ENCODE measurements at places on chromosomes 1 and 21. TPM values are rescaled to one million over a fixed set of nuclear protein-coding genes. Genes with fewer than 3 reads are reported as not detected.
A peak's percentile ranks its signal among the peaks of the same experiment; 100 is the strongest.

DNA sequence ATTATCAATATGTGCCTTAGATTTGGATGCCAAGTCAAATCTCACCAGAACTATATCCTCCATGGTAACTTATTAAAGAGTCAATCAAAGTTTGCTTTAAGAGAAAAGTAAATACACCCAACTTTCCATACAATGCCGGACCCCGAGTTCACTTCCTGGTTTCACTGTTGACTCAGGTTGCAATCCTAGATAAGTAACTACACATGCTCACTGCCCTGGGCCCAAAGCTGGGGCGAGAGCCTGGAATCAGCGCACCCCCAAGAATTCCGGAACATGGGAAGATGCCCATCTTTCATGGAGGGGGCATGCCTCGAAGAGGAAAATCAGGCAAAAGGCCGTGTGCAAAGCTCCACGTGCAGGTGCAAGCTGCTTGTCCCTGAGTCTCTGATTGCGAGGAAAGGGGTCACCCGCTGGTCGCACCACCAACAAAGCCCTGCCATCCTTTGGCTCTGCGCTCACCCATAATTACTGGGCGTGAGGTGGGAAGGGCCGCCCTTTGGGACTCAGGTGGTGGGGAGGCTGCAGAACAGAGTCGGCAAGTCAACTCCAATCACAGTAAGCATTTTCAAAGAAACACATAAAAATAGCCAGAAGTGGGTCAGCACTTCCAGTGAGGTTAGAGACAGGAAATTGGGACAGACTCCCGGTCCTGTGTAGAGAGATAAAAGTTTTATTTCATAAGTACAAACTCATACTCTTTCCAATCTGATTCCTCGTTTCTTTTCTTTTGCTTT, 167.7 kb downstream of the TOMM20 start:
- peak; percentile 51 for DNase-seq

GRCh38 chr1:15345705-15346345, 63.9 kb upstream of the EFHD2 start:
- DNase-seq, result no peak

DNA sequence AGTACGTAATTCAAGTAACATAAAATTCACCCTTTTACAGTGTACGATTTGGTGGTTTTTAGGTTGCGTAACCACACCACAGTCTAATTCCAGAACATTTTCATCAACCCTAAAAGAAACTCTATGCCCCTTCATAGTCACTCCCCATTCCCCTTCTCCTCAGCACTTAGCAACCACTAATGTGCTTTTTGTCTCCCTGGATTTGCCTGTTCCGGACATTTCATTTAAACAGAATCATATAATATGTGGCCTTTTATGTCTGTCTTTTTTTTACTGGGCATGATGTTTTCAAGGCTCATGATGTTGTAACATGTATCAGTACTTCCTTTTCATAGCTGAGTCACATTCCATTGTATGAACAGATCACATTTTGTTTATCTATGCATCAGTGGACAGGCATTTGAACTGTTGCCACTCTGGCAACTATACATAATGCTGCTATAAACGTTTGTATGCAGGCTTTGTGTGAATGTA, 20.8 kb downstream of the OBSCN start:
- DNase-seq, result peak; percentile 81

DNA sequence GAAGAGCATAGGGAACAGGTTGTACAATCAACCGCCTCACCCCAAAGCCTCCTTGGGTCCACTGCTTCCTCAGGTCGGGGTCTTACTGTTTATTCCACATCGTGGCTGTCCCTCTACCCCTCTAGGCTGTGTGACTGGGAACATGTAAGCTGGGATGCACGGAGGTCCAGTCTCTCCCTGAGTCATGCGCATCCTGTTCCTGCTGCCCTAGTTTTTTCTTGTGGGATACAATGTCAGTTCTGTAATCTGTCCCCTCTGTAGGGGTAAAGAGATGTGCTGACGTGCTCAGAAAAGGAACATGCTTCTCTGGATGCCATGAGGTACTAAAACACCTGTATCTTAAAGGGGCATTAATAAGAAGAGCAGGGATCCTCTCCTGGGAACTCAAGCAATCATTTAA, 66.2 kb downstream of the SLC45A1 start:
- no peak for DNase-seq

- DNase-seq, result no peak
Measured at GRCh38 chr1:201724766-201725118, 104.2 kb upstream of the IPO9 start.

DNA sequence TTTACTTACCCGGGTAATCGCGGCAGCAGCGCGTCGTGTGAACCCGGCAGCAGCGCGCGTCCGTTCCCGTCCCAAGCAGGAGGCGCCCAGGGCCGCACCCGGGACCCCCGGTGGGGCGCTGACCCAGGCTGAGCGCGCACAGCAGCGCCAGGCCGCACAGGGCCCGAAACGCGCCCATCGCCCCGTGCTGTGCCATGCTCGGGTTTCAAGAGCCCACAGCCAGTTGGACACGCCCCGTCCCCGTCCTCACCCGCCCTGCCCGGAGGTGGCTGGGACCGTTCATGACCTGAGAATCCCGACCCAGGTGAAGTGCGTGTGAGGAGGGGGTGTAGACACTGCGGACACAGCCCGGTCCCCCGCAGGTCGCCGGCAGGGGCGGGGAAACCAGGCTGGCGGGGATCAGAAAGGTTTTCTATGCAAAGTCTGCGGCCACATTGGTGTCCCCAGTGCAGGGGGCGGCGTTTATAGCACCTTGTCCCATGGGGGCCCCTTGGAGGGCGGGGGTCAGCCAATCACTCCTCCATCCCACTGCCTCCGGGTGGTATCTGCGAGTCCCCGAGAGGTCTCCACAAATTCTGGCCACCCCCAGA, at the start of gene TNFRSF18:
Gene TNFRSF18 (minus strand): TSS at position 217 of the 590 bp plus-strand sequence. CDS start 21 bp downstream, at position 196.
- DNase-seq, result no peak

GRCh38 chr1:16091296-16091695, 17.8 kb upstream of the FAM131C start:
- DNase-seq, result no peak

DNA sequence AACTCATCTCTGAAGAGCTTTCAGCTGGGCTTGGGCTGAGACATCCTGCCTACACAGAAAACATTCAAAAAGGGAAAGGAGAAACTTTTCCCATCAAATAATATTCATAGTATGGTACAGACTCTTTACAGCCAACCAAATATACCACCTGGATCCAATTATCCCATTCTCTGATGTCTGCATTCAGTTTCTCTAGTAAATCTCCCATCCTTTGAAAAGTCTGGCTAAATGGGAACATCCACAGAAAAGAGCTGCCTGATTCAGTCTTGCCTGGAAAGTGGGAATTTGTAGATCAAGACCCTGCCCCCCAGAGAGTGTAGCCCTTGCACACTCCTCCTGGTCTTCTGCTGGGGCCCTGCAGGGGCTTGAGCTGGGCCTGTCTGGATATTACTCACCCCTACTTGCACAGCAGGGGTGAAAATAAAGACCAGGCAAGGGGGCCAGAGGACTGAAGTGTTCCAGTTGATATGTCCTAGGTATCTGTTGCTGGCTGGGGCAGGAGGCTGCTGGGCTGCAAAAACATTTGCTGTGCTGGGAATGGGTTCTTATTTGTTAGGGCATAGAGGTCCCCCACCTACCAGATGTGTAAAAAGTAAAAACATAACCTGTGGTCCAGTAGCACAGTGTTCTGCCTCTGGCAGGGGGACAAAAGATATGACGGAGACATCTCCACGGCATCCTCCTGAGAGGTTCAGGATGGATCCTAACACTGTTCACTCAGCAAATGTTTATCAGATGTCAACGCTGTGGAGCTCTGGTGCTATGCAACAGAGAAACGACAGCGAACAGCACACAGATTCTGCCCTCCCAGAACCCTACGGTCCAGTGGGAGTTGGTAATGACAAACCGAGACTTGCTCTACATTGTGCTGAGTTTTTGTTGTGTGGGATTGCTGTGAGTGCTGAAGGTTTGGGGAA, 140.3 kb downstream of the PLXNA2 start:
- no peak for DNase-seq

DNA sequence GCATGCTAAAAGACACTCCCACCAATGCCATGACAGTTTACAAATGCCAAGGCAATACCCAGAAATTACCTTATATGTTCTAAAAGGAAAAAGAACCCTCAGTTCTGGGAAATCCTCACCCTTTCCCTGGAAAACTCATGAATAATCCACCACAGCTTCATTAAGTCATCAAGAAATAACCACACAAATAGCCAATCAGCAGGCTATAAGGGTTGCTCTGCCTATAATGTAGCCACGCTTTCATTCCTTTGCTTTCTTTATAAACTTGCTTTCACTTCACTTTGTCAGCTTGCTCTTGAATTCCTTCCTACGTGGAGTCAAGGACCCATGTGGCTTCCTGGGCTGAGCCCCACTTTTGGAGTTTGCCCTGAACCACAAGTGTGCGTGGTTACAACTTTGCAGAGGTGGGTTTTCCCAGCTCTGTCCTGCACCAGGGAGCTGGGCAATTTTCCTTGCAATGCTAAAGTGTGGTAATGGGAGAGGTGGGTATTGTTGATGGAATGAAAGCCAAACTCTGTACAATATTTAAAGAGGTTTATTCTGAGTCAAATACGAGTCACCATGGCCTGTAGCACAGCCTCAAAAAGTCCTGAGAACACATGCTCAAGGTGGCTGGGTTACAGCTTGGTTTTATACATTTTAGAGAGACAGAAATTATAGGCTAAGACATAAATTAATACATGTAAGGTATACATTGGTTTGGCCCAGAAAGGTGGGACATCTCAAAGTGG, 42.2 kb upstream of the COG2 start:
- no peak for DNase-seq

DNA sequence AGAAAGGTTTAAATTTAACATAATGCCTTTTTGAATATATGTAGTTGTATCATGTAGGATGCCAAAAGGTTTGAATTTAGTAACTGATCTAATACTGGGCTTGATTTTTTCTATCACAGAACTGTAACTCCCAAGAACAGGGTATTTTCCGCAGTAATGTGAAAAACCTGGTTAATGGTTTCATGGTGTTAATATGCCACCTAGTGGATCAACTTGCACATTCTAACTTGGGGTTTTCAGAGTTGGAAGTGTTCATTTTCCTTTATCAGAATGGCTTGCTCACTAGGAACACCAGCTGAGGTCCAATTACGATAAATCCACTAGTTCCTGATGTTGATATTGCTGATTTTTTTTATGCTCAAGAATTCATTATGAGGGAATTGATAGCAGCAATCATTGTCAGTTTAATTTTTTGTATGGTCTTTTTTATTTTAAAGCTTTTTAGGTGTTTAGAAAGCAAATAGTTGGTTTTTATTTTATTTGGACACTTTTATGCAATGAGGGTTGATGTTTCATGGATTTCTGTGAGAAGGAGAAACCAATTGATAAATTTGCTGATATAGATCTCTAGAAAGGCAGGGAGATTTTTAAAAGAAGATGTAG, 157.2 kb downstream of the PLA2G4A start:
- DNase-seq, result peak; percentile 62

- no peak for DNase-seq
Measured at GRCh38 chr1:226370144-226370923, 37.6 kb downstream of the PARP1 start.

- DNase-seq, result peak; percentile 53
Measured at GRCh38 chr1:19892628-19893168, 10.5 kb downstream of the OTUD3 start.

DNA sequence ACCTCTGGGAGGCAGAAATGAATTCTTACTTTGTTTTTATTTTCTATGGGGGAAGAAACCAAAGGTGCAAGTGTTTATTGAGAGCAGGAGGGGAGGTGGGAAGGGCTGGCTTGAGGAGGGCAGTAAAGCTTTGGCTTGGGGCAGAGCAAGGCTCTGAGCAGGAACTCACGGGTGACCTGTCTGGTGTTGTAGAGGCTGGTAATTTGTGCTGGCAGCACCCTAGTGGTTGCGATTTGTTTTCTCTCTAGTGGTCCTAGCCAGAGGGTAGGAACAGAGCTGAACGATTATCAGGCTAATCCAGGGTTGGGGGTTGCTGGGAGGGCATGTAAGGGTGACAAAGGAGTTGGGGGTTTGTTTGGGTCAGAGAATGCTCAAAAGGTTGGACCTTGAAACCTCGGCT, 16.6 kb downstream of the TMCC2 start:
- no peak for DNase-seq

DNA sequence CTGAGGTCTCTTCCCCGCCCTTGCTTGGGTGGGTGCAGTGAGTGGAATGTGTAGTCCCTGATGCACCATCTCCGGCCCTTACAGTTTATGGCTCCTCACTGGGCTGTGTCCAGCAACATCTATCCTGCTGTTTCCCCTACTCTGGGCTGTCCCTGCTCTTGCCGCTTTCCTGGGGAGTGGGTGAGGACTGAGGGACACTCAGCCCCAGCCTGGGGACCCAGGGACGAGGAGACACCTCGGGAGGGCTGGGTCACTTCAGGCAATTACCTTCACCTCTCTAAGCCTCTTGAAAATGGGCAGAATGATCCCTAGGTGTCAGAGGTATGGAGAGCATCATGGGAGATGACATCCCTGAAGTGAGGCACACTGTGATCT, 13.6 kb upstream of the LRP8 start:
- no peak for DNase-seq

GRCh38 chr1:45620588-45621500, 3.0 kb downstream of the CCDC17 start:
- no peak for DNase-seq

GRCh38 chr21:39552856-39553255, 59.9 kb upstream of the B3GALT5 start:
- DNase-seq, result no peak

GRCh38 chr1:201170533-201171062, 16.3 kb upstream of the TMEM9 start:
- DNase-seq, result peak; percentile 90

- no peak for DNase-seq
Measured at GRCh38 chr1:2019172-2019543, at the start of gene GABRD. TSS of gene GABRD (plus strand) at chr1:2019345. CDS start at chr1:2019424, 79 bp downstream.

DNA sequence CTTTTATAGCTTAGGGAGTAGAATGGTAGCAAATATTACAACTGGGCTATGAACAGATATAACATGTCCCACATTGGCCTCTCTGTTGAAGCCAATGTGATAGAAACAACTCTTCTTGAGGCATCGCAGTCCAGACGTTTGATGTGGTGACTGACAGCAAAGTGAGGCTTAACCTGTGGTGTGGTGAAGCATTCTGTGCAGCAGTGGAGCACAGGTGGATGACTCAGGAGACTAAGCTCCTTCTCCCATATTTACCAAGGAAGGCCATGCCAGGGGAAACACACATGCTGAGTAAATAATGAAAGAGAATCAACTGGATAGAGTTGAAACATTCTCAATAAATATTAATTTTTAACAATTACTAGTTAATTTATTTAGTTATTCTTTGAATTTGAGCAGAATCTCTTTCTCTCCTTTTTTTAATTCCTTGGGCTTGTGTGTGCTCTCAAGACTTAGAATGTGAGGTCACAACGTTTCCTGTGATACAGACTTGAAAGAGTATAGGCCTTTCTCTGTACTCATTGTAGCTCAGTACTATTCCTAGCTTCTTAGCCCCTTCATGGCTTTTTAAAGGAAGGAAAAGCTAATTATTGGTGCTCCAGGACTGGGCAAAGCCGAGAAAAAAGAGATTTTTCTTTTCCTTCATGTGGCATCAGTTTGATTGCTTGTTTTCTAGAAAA, 17.6 kb downstream of the CRB1 start:
- no peak for DNase-seq

Gene LIPI
- total RNA-seq, result not detected

Gene ABCB10
- 17.8 TPM for total RNA-seq

Gene PLPPR5
- total RNA-seq, result not detected

Gene SLAMF9
- total RNA-seq, result not detected

Gene S100A3
- total RNA-seq, result 5.2 TPM

Gene CA14
- not detected for total RNA-seq

Gene FOXD3
- 0.20 TPM for total RNA-seq

Gene EIF3I
- 553 TPM for total RNA-seq

Gene FCRLA
- 2.0 TPM for total RNA-seq
